NCI-H1436 treated with DMSO at 0.1 percent for 48 hours (cell line): ENCODE measurements at places on chromosomes 3 and 15.

- DNase-seq, result no peak
Measured at GRCh38 chr15:71804226-71804625, 6.1 kb upstream of the NR2E3 start.

DNA sequence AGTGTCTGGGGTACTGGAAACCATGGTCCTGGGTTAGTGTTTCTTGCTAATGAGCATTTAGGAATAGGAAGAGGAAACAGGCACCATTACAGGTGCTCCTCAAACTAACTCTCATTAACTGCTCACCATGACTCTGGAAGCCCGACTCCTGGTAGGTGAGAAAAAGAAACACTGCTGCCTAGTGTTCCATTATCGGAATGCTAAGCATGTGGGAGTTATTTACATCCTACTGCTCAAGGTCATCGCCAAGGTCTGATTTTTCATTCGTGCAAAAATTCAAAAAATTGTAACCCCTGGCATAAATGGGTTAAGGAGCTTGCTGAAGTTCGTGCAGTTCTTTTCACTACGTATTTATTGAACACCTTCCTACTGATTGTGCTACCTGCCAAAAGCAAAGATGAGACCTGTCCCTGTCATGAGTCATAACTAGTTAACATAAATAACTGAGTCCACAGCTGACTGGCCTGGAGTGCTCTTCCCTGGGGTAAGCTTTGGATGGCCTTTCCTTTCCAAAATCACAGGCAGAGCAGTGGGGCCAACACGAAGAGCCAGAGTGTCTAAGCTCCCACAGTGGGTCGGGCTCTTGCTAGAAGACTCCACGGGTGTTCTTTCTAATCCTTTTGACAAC, 22.7 kb upstream of the PAQR5 start:
- DNase-seq, result no peak

DNA sequence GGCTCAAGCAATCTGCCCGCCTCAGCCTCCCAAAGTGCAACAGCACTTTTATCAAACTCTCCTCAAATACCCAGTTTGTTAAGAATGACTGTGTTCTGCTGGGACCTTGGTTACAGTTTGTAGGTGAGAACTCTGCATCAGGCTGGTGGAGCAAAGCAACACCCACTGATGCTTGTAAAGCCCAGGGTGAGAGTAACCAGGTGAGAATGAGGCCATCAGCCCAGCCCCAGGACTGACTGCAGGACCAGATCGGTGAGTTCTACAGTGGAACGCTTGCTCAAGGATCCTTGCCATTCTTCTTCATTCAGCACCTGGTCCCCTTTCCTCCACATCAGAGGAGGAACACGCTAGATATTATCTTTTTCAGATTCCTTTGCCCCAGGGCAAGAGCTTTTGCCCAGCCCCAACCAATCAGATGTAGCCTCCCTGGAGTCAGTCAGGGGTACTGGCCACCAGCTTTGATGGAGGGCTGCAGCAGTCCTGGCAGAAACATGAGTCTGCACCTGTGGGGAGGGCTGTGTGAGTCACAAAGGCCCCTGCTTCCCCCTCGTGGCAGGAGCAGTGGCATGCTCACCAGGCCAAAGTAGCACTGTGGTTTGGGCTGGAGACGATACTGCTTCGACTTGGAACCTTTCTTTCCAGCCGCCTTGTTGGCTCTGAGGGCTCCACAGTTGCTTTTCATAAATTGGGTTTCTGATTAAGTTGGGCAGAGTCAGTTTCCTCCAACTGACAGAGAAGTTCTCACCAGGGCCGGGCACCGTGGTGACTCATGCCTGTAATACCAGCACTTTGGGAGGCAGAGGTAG, 3.5 kb upstream of the SHISA5 start:
- DNase-seq, result no peak

DNA sequence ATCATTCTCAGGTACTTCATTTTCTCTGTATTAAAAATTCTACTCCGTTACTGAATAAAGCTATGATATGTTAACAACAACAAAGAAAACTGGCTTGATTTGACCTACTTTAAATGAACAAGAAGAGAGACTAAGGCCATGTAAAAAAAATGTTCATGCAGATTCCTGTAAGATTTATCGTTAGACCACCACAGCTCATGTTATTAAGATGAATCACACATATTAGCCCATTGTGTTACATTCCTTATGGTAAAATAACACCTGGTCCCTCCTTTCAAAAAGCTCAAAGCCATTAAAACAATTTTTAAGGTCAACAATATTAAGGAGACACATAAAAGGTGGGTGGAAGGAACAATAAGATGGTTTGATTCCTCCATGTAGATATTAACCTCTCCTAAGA, 6.3 kb downstream of the THOC7 start:
- DNase-seq, result no peak

- DNase-seq, result no peak
Measured at GRCh38 chr3:105051972-105052371, 314.7 kb upstream of the ALCAM start.

DNA sequence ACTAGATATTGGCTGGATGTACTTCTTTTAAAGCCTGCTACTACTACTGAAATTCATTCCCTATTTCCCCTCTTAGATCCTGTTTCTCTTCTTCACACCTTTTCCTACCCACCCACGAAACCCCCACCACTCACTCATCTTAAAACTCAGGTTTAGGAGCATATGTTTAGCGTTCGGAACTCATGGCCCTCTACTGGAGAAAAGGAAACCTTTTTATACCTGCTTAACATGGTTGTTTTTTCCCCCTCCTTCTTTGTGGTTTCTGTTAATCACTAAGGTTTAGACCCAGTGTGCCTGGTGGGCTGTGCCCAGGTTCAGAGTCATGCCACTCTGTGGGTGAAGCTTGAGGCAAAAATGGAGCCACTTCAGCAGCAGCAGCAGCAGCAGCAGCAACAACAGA, 2.6 kb downstream of the ARID3B start:
- no peak for DNase-seq

GRCh38 chr3:168615493-168616020, 519.8 kb upstream of the GOLIM4 start:
- DNase-seq, result no peak

GRCh38 chr3:195204360-195205163, 66.4 kb downstream of the XXYLT1 start:
- DNase-seq, result no peak

DNA sequence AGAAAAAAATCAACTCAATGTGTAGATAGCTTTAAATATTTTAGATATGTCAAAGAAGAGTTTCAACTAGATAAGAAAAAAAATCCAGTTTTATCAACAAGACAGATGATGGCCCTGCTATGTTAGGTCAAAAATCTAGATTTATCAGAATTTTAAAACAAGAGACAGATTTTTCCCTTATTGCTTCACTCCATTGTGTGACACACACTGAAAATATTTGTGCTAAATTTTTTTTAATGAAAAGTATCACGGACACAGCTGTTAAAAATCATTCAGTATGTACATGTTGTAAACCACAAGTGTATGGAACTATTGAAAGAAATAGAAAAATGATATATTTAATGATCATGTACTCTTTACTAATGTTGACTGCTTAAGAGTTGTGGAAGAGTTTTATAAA, 43.6 kb downstream of the FOXB1 start:
- no peak for DNase-seq

GRCh38 chr3:128011140-128011539, 41.1 kb upstream of the SEC61A1 start:
- DNase-seq, result peak; percentile 46

GRCh38 chr3:38003817-38004414, 13.3 kb downstream of the VILL start:
- no peak for DNase-seq

GRCh38 chr3:143361589-143361988, 242.0 kb downstream of the CHST2 start:
- DNase-seq, result no peak

DNA sequence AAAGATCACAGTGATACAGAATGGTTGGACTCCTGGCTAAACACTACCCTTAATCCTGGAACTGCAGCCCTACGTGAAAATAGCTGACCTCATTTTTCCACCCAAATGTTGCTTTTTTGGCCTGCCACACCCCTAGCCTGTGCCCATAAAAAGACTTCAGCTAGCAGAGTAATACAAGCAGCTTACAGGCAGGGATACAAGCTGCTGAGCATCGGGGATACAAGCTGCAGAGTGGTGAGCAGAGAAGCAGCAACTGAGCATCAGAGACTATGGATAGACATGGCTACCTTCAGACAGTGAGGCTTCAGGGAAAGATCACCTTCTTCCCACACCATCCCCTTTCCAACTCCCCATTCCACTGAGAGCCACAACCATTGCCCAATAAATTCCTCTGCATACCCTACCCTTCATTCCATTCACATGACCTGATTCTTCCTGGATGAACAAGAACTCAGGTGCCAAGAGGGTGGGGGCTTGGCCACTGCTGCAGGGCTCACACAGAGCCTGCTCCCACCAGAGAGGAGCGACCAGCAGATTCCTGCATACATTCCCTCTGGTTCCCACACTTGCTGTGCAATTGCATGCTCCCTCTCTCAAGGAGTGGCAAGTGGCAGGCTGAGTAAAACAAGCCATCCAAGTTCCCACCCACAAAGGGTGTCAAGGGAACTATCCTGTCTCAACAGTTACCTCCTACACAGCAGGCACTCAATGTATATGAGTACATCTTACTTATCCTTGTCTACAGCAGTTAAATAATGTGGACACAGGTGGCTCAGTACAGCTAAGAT, 217.5 kb downstream of the ALCAM start:
- no peak for DNase-seq

DNA sequence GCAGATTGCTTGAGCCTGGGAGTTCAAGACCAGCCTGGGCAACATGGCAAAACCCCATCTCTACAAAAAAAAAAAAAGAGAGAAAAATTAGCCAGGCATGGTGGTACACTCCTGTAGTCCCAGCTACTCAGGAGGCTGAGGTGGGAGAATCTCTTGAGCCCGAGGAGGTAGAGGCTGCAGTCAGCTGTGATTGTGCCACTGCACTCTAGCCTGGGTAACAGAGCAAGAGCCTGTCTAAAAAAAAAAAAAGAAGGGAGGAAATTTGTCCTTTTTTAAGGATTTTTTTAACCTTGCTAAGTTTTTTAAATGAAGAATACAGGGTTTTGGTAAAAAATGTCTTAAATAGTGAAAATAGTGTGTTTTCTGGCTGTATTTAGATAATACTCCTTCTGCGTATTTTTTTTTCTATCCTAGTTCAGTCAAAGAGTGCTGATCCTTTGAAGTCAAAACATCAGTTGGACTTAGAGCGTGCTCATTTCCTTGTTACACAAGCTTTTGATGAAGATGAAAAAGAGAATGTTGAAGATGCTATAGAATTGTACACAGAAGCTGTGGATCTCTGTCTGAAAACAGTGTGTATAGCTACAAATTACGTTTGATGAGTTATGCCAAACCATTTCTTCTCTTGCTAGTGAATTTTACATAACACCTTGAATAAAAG, 11.1 kb downstream of the CAPN7 start:
- no peak for DNase-seq

- DNase-seq, result no peak
Measured at GRCh38 chr3:161268601-161269000, 47.5 kb downstream of the NMD3 start.

DNA sequence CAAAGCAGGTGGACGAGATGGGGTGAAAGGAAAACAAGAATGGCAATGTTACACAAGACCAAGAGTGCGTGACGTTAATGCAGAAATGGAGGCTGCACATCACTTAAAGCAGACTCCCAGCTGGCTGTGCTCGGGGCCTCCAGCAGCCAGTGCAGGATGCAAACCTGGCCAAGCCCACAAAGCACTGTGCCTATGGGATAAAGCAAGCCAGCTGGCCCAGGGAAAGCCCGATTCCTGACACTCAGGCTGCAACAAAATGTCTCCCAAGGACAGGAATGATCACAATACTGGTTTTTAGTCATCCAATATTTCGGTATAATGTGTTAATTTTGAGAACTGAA, 86.2 kb downstream of the SEC22A start:
- DNase-seq, result no peak

DNA sequence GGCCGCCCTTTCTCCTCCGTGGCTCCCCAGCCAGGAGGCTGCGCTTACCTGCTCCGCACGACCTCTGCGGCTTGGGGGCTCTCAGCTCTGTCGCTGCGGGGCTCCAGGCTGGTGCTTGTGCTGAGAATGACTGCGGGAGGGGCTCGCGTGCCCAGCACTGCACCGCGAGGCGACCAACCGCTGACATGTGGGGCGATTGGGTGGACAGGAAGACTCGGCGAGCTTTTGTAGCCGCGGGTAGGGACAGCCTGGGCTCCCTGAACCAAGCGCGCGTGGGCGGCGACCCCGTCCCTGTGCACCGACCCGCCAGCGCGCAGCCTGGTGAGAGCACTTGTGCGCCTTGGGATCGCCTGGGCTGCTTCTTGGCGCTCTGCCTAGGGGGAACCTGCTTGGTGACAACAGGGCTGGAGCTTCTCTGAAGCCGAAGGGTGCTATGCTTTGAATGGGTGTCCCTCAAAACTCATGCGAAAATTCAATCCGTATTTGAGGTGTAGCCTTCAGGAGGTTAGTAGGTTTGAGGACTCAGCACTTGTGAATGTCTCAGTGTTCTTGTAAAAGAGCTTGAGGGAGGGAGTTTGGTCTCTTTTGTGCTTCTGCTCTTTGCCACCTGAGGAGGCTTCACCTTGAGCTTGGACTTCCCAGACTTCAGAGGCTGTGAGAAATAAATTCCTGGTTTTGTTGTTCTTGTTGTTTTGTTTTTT, 50.4 kb downstream of the IL12A start:
- no peak for DNase-seq

- peak; percentile 61 for DNase-seq
Measured at GRCh38 chr3:141237701-141238521, 6.3 kb downstream of the PXYLP1 start.

- DNase-seq, result no peak
Measured at GRCh38 chr3:197926418-197926817, 23.6 kb upstream of the RPL35A start.

DNA sequence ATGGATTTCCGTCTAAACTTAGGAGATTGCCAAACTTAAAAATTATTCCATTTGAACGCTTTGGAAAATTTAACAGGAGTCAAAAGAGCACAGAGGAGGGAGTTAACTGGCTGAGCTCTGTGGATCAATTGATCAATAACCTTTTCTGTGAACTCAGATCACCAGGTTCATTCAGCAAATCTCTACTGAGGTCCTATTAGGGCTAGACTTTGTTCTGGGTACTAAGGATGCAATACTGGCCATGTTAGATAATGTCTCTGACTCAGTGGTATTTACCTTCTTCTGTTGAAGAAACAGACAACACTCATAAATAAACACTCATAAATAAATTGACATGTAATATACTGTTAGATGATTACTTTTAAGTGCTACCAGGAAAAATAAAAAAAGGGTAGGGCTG, 323.4 kb upstream of the SUCLG2 start:
- DNase-seq, result no peak

DNA sequence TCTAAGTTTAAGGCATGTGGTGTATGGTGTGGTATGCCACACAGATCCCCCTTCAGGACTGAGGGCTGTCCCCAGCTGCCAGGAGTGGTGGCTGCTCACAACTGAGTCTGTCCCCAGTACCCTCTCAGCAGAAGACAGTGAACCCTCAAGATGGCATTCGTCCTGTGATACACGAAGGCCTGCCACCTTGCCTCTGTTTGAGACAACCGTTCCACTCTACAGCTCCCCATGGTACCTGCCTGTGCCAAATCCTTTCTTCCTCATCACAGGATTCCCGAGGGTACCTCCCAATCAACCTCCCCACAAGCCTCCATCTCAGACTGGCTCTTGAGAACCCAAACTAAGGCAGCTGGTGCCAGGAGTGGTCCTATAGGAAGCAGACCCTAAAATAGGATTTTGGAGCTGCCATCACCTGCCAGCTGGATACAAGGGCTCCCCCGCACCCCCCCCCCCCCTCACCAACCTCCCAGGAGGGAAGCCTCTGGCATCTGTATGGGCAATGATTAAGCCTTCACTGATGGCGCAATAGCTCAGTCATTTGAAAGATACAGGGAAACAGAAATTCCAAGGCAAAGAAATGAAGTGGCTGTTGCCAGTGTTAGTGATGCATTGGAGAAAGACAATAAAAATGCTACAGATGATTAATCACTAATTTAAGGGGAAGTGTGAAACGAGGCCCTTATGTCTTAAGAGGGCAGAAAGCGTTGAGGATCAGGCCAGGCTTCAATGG, 230.0 kb upstream of the LYSMD4 start:
- no peak for DNase-seq
